Glomerular endothelial cell (primary cell): ENCODE measurements at places on chromosomes 5 and 9.

DNA sequence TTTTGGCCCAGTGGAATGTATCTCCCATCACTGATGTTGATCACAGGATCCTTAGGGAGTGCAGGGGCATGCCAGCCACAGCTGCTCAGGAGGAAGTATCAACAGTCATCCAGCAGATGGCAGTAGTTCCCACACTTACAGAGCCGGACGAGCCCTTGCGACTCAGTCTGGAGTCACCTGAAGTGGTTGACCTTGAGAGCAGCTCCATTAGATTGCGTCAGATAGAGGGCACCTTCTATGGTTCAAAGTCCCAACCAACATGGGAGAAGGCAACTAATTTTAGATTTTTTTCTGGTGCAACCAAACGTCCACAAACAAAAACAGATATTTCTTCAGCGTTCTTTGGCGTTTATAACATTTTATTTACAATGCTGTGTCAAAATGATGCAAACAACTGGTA lies 124.5 kb downstream of the EGFLAM start:
- DNase-seq = peak; percentile 50

DNA sequence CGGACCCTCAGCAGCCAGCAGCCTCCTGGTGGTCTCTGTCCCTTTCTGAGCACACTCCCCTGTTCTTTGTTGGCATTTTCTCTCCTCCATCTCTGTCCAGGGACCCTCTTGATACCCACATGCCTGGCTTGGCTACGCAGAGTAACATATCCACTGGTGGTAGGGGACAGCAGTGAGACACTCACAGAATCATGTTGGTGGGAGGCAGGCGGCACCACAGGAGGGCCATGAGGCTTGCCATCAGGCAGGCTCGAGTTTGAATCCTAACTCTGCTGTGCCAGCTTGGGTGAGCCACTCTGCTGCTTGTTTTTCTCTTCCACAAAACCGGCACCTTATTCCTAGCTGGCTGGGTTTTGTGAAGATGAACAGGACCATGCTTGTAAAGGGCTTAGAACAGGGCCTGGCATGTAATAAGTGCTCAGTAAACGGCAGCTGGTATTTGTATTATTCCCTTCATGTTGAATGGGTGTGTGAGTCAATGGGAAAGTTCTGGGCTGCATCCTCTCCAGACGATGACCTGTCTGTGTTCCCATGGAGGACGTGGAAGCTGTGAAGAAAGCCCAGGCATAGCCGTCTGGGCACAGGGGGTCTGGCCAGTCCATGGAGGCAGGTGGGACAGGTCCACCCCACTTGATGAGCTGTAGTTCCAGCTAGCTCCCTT lies 2.3 kb downstream of the COL27A1 start:
- DNase-seq = no peak

- DNase-seq = no peak
Observed at GRCh38 chr5:74877624-74878304, 11.6 kb upstream of the FAM169A start.

GRCh38 chr5:157672976-157673375 lies 1.6 kb downstream of the C5orf52 start:
- no peak for DNase-seq

DNA sequence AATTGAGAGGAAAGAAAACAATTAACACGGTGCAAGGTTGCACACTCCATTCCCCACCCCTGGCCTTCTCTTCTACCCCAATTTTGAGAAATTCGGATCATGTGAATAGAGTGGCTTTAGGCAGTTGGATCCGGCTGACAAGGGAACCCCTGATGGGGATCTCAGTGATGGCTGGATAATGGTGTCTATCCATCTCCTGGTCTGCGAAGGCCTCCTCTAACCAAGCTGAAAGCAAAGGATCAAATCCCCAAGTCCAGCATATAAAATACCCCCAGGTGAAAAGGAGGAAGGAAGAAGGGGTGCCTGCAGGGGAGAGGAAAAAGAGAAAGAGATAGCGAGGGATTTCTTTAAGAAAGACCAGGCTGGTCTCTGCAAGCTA lies 16.0 kb downstream of the NR2F1 start:
- DNase-seq = no peak

DNA sequence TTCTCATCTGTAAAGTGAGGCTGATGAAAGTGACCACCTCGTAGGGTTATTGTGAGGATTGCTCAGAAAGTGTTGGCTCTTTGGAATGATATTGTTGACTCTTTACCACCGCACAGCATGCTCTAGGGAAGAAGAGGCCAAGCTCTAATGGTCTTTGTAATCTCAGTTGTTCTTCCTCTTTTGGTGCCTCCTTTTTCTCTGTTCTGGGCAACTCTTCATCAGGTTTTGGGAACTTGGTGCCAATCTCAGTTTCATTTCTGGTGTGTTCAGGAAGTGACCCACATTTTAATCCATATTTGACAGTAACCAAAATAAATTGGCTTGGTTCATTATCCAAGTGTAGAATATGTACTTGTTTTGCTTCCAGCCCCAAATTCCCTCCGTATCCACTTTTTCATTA lies 25.1 kb downstream of the ARHGAP26 start:
- DNase-seq = no peak

DNA sequence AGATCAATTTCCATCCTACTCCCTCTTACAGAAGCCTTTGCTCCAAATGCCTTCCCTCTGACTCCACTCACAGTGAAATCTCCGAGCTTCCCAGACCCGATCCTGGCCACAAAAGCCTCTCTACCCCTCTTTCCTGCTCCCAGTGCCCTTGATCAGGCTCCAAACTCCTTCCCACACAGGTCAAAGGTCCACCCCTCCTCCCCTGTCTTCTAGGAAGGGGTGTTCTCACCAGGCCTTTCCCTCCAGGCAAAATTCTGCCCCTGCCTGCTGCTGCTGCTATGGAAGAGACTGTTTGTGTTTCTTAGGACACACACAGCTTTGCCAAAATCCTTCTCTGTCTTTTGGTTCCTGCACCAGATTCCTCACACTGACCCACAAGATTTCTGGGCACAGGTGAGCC lies 85.8 kb upstream of the ALDH1A1 start:
- no peak for DNase-seq

- DNase-seq = no peak
Observed at GRCh38 chr5:64978546-64978945, 209.8 kb downstream of the CWC27 start.

DNA sequence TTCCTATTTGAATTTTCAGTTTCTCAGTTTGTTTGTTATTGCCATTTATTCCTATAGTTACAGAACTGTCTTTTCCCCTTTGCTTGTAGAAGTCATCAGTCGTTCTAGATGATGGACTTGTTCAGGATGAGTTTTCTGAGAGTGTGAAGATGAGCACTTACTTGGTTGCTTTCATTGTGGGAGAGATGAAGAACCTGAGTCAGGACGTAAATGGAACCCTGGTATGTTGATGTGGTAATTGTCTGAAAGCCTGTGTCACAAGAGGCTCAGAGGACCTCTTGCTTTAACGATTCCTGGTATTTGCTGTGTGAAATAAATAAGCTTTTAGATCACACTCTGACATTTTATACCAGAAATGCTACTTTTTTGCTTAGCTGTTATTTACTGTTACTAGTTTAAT lies 50.6 kb downstream of the LNPEP start:
- DNase-seq = no peak

DNA sequence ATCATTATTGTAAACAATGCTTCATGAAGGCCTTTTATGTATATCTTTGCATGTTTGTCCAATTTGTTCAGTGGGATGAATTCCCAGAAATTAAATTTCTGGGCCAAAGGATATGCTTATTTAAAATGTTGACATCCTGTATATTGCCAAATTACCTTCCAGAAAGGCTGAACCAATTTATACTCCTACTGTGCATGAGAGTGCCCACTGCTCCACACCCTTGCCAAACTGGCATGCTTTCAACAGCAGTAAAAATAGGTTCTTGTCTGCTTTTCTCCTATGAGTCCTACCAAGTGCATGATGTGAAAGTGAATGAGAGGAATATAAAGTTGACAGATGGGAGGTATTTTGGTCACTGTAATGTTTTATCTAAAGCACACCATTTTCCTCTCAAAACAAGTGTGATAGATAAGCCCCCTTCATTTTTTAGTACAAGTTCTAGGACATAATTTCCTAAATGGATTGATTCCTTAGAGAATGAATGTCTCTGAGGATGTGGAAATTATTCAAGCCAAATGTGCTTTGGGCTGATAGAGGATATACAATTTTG lies 70.5 kb upstream of the ERBIN start:
- DNase-seq = no peak

GRCh38 chr9:82969291-82969690 lies 93.7 kb downstream of the RASEF start:
- no peak for DNase-seq

- no peak for DNase-seq
Observed at GRCh38 chr5:7016999-7017747, 303.9 kb downstream of the TENT4A start.

GRCh38 chr5:103034662-103035392 lies 85.1 kb downstream of the GIN1 start:
- no peak for DNase-seq

DNA sequence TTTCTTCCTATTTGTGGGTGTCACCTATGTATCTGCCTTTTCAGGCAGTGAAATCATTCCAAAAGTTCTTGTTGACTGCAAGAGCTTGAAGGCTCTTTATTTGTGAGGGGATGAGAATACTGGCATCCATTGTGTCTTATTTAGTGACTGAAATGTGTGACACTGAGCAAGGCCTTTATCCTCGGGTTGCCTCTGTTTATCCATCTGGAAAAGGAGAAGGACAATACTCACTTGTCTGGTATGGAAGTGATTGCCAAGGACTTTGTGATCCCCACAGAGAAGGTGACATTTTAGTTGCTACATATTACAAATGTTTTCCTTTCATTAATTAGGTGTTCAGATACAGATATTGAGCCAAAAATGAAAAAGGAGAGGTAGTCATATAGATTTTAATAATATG lies 80.2 kb downstream of the ARRDC3 start:
- no peak for DNase-seq

GRCh38 chr5:129664336-129664937 lies 83.5 kb upstream of the MINAR2 start:
- peak; percentile 54 for DNase-seq

- no peak for DNase-seq
Observed at GRCh38 chr5:176561259-176561658, 12.1 kb downstream of the CDHR2 start.

- no peak for DNase-seq
Observed at GRCh38 chr5:175021321-175021720, 296.9 kb downstream of the MSX2 start.

GRCh38 chr5:100647461-100648230 lies 112.5 kb downstream of the FAM174A start:
- no peak for DNase-seq

- DNase-seq = no peak
Observed at GRCh38 chr5:118407958-118408357, 580.4 kb downstream of the DTWD2 start.

DNA sequence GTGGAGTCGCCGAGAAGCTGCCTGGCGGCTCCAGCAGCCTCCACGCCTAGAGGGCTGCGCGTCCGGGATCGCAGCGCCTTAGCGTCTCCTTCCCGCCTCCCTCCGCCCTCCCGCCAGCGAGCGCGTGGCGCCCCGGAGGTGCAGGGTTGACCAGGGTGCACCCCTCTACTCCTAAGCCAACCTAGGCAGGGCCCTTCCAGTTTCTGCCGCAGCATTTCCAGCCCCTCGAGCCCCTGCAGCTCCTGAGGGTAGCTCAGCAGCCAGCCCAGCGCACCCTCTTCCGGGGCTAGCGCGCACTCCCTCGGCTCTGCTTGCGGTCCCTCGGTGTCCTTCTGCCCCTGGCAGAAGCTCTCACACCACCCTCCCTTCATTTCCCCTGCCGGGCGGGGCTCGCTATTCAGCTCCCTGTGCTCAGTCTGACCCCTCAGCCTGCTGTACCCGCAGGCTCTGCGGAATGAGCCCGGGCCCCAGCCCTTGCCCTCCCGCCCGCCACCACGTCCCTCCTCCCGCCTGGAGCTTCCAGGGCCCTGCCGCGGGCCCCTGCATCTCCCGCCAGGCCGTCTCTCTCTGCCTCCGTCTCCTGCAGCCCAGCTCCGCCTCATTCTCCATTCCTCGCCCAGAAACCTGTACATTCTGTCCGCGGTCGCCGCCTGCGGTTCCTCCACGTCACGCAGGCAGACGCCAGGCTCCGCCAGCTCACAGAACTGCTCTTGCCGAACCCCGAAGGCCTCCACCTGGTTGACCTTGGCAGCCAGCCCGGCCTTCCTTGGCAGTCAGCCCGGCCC lies 61.8 kb downstream of the SPATA31C2 start:
- no peak for DNase-seq

- DNase-seq = no peak
Observed at GRCh38 chr9:90805006-90805996, 3.7 kb downstream of the SYK start.

DNA sequence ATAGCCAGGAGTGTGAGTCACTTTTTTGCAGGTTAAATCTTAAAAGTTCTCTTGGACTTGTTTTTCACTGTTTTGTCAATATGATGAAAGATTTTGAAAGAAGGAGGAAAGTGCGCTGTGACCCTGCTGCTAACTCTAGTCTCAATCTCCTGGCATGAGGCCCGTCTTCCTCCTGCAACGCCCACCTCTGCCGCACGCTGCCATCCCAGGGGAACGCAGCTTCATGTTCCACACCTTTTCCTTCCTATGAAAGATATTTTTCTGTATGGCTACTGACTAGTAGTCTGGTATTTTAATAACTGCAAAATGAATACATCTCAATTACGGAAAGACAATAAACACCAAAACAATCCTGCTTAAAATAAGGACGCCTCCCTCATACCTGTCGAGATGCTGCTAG lies 8.3 kb downstream of the PPIC start:
- no peak for DNase-seq

- DNase-seq = no peak
Observed at GRCh38 chr5:169789417-169789940, 152.4 kb downstream of the DOCK2 start.

DNA sequence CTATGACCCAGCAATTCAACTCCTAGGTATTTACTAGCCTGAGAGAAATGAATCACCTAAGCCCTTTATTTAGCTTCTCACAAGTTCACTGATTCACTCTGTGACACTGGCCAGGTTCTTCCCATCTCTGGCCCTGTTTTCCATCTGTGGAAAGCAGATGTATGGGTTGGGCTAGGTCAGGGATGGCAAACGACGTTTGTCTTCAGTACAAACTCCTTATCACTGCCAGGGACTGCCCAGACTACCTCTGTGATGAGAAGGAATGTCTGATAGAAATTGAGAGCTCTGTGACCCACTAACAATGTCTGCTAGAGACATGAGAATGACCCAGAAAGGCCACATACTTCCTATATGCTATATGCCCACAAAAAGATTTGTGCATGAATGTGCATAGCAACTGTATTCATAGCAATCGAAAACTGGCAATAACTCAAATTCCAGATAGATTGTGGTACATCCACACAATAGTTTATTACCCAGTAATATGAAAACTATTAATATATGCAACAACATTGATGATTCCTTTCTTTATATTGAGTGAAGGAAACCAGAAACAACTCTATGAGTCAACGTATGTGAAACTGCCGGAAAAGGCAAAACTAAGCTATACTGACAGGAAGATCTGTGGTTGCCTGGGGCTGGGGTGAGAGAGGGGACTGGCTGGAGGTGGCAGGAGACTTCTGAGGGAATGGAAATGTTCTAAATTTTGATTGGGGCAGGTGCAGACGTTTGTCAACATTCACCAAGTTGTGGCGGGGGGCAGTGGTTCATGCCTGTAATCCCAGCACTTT lies 32.0 kb upstream of the ADAM19 start:
- DNase-seq = no peak

- DNase-seq = no peak
Observed at GRCh38 chr9:4979239-4979638, 5.8 kb upstream of the JAK2 start.
